ENCODE measurements at places on chromosomes 2 and 18.

DNA sequence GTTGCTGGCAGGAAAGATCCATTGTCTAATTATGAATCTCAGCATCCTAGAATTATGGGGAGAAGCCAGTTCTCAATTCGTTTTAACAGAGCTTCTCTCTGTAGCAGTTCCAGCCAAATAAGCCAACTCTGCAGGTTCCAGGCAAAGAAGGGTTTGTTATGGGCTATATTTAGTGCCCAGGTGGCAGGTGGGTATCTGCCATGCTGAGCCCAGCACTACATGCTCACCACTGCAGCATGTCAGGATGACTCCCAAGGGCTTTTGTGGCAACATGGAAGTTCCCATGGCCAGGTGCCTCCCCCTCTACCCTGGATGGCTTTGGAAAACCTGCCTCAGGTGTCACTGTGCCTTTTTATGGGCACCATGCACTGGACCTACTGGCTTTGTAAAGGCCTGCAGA lies 137.7 kb upstream of the MSH6 start:
- DNase-seq = no peak
- H3K4me3 ChIP-seq = no peak overlapping the region
- H3K4me1 ChIP-seq = no peaks in the 10 kb centered on the region
- no peaks in the 10 kb centered on the region for H3K36me3 ChIP-seq

DNA sequence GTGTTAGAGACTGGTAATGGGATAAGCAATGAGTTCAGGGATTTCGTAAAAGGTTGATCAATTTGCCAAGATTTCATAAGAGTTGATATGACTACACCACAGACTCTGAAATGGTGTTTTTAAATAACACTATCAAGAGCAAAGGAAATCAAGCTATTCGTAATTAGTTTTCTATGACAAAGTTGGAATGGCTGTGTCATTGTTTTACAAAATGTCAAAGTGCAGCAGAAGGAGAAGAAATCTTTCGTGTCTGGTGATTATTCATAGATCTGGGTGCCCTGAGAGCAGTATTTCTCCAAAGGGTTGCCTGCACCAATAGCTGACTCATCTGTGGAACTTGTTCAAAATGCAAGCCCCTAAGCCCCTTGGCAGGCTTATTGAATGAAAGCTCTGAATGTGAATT lies 70.1 kb downstream of the NABP1 start:
- H3K4me3 ChIP-seq = no peak overlapping the region
- no peaks in the 10 kb centered on the region for H3K36me3 ChIP-seq
- no peak overlapping the region for H3K27ac ChIP-seq
- H3K4me1 ChIP-seq = no peaks in the 10 kb centered on the region
- DNase-seq = no peak
- H3K27me3 ChIP-seq = no peaks in the 10 kb centered on the region

DNA sequence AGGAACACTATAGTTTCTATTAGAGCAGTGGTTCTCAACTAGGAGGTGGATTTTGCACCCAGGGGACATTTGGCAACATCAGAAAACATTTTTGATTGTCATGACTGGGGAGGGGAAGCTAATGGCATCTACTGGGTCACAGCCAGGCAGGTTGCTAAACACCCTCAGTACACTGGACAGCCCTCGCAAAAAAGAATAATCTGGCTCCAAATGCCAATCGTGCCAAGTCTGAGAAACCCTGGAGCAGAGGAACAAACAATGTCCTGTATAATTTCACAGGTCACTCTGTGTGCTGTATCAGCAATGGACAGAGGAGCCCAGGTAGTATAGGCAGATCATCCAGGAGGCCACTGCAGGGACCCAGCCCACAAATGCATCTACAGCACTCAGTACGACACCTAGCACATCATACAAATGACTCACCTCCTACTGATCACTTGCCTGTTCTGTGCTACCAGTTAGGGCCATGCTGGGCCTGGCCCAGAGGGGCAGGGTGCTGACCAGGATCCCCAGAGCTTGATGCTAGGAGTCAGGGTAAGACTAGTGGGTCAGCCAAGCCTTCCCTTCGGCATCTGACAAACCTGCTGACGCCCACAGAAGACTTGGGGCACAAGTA lies 37.6 kb downstream of the SFXN5 start:
- no peak overlapping the region for H3K4me3 ChIP-seq
- no peak for DNase-seq
- H3K36me3 ChIP-seq = peaks cover 10% of the 10 kb centered on the region
- H3K27ac ChIP-seq = no peak overlapping the region

GRCh38 chr18:67496469-67496868 lies 20.1 kb downstream of the DSEL start:
- no peak overlapping the region for H3K4me3 ChIP-seq
- H3K27ac ChIP-seq = no peak overlapping the region
- no peak for DNase-seq
- H3K36me3 ChIP-seq = peaks cover 2% of the 10 kb centered on the region
- peaks cover 23% of the 10 kb centered on the region for H3K4me1 ChIP-seq
- no peaks in the 10 kb centered on the region for H3K27me3 ChIP-seq

DNA sequence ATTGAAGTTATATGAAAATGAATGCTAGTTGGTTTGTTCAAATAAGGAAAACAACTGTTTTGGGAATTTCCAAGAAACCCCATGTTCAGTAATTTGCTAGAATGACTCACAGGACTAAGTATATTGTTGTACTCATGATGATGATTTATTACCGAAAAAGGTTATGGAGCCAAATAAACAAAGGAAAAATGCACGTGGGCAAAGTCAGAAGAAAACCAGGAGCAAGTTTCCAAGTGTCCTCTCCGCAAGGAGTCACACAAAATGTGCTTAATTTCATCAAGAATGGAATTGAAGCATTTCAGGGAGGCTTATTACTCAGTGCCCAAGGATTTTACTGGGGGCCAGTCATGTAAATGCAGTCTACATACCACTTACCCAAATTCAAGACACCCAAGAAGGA lies 1652.4 kb upstream of the TMEFF2 start:
- H3K4me3 ChIP-seq = no peak overlapping the region
- no peaks in the 10 kb centered on the region for H3K27me3 ChIP-seq
- DNase-seq = no peak

- no peak for DNase-seq
- H3K4me3 ChIP-seq = no peak overlapping the region
- H3K4me1 ChIP-seq = peaks cover 14% of the 10 kb centered on the region
- peaks cover 6% of the 10 kb centered on the region for H3K27me3 ChIP-seq
These were observed 821.2 kb upstream of the ID2 start for GRCh38 chr2:7860693-7861092.

DNA sequence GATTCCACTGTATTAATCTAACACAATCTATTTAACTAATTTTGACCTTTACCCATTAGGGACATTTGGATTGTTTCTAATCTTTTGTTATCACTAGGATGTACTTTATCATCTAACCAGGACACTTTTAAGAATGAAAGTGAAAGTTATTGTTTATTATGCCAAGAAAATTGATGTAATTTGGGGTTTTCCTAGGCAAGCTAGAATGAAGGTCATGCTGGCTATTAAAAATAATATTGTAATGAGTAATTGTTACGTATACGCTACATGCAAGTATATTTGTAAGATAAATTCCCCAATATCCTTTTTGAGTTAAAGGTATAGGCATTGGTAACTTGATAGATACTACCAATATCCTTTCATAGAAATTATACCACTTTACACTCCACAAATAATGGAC lies 74.6 kb downstream of the COL5A2 start:
- peak overlapping the region; percentile 59 for H3K27ac ChIP-seq
- peaks cover 27% of the 10 kb centered on the region for H3K36me3 ChIP-seq
- no peaks in the 10 kb centered on the region for H3K27me3 ChIP-seq

- H3K27me3 ChIP-seq = no peaks in the 10 kb centered on the region
- no peak for DNase-seq
- peaks cover 13% of the 10 kb centered on the region for H3K4me1 ChIP-seq
- H3K27ac ChIP-seq = no peak overlapping the region
These were observed 825.1 kb downstream of the SLC4A3 start for GRCh38 chr2:220452561-220452960.

GRCh38 chr18:56307354-56308170 lies 330.8 kb downstream of the TXNL1 start:
- no peak overlapping the region for H3K27ac ChIP-seq
- H3K36me3 ChIP-seq = no peaks in the 10 kb centered on the region
- no peaks in the 10 kb centered on the region for H3K27me3 ChIP-seq

DNA sequence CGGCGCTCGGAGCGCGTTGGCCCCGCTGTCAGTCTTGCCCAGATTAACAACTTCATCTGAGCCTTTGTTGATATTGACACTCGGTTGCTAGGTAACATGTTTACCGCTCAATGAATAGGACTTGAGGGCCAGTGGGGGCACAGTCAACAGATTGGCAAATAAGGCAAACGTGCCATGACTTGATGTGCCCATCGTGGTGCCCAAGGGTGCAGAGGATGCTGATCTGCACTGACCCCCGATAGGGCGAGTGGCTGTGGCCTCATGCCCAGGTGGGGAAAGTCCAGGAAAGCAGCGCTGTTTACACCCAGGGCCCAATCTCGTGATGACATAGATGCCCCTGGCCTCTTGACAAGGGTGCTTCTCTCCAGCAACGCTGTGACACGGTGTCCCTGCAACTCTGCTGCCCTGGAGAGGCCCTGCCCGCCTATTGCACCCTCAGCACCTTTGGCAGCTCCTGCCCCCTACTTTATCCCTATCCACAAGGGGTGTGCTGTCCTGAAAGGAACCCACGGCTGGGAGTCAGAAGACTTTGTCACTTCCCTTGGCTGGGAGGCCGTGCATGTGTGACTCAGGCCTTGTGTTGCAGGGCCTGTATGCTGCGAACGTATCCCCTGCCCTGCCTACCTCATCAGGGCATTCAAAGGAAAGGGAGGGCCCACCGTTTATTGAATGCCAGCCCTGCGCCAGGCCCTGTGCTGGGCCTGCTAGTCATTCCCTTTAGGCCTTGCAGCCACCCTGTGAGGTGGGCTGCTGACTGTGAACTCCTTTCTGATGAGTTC lies 158.0 kb downstream of the INHBB start:
- peaks cover 43% of the 10 kb centered on the region for H3K27me3 ChIP-seq
- H3K36me3 ChIP-seq = peaks cover 1% of the 10 kb centered on the region
- H3K4me3 ChIP-seq = no peak overlapping the region

GRCh38 chr18:30469091-30469490 lies 573.5 kb downstream of the DSC3 start:
- no peaks in the 10 kb centered on the region for H3K36me3 ChIP-seq
- no peak for DNase-seq
- H3K27ac ChIP-seq = no peak overlapping the region
- no peak overlapping the region for H3K4me3 ChIP-seq

DNA sequence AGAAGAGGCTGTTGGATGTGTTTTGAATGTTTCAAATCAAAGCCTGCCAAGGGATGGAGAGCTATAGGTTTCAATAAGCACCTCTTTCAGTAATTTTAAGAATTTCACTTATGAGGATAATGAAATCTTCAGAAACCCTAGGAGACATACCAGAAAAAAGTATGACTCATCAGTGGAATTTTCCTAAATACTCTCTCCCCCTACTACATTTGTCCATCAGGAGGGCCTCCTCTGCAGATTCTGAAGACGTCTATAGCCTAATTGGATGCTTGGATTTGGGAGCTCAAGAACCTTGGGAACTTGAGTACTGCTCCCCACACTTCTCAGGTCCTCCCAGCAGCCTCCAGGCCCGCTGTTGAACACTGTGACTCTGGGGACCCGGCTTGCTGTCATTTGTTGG lies 374.3 kb downstream of the SLC4A3 start:
- H3K4me1 ChIP-seq = peaks cover 58% of the 10 kb centered on the region
- no peaks in the 10 kb centered on the region for H3K36me3 ChIP-seq
- DNase-seq = no peak
- peak overlapping the region; percentile 94 for H3K27ac ChIP-seq

- H3K36me3 ChIP-seq = no peaks in the 10 kb centered on the region
- no peak for DNase-seq
- peaks cover 20% of the 10 kb centered on the region for H3K27me3 ChIP-seq
These were observed 297.5 kb upstream of the CRIM1 start for GRCh38 chr2:36058076-36058475.

DNA sequence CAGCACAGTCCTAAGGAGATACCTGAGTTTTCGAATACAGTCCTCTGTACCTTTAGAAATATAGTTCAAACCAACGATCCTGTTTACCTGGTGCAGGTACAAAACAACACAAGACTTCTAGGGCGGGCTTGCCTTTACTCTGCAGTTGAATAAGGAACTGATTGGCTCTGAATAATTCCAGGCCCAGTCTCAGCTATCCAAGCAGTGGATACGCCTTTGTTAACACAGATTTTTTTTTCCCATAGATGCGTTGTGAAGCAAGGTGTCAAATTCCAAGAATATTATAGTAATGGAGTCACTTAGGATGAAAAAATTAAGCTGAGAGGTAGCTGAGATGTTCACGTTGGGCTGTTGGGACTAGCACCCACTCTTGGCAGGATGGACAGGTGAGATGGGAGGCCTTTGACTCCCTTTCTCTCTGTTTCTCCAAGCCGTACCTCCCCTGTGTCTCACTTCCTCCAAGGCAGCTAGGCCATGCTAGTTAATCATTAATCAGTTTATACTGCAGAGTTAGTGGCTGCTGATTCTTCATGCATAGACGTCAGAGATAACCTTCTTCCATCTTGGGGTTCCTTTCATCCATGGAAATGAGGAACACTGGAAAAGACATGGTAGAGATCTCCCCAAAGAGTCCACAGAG lies 380.8 kb upstream of the ACVR2A start:
- no peak for DNase-seq
- H3K27me3 ChIP-seq = no peaks in the 10 kb centered on the region

DNA sequence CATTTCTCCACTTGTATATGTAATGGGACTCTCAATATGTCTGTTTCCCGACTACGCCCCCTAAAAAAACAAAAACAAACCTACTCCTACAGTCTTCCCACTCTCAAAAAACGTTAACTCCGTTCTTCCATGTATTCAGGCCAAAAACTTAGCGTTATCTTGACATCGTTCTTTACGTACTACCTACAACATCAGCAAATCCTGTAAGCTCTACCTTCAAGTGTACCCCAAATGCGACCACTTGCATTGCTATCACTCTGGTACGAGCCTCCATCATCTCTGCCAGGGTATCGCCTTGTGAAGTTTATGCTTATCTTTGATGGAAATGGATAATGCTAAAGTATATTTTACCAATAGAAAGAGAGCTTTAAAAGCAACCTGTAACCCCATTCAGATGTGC lies 479 bp downstream of the GPATCH11 start:
- H3K36me3 ChIP-seq = peaks cover 2% of the 10 kb centered on the region
- H3K4me3 ChIP-seq = no peak overlapping the region
- H3K27ac ChIP-seq = no peak overlapping the region
- no peak for DNase-seq

DNA sequence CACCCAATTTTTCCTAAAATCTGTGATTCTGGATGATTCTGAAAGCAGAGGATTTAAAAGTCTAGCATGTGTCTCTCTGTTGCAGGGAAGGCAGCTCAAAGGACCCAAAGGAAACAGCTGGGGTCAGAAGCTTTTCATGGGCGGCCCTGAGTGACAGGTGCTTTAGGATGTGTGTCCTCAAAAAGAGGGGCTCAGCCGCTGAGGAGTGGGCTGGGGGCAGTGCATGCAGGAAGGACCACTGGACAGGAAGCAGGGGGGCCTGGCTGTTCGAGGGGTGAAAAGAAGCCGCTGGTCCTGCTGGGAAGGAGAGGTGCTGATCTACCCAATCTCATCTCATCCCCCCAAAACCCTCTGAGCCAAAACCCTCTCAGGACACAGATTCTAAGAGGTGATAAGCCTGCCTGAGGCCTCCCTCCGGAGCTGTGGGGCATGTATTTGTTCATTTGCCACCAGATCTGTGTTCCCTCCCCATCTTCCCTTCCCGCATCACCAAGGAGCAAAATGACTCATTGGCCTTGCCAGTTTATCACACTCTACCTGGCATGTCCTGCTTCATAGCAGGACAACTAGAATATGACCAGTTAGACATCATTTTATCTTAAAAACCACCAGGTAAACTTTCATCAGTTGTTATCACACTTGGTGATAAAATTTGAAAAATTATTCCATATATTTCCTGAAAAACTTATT lies 98.8 kb upstream of the MGAT4A start:
- H3K4me3 ChIP-seq = no peak overlapping the region
- no peak for DNase-seq
